ENCODE measurements at places on chromosomes 2 and 18. TPM values are rescaled to one million over a fixed set of nuclear protein-coding genes. Genes with fewer than 3 reads are reported as not detected.

EMX1 gene
- not detected for total RNA-seq

PCARE gene
- total RNA-seq: not detected

- DNase-seq: no peak
Observed at GRCh38 chr2:54500404-54501205, 44.5 kb downstream of the SPTBN1 start.

IL1R2 gene
- total RNA-seq: 0.26 TPM

- DNase-seq: no peak
Observed at GRCh38 chr2:215260097-215260677, 51.7 kb upstream of the ATIC start.

DNA sequence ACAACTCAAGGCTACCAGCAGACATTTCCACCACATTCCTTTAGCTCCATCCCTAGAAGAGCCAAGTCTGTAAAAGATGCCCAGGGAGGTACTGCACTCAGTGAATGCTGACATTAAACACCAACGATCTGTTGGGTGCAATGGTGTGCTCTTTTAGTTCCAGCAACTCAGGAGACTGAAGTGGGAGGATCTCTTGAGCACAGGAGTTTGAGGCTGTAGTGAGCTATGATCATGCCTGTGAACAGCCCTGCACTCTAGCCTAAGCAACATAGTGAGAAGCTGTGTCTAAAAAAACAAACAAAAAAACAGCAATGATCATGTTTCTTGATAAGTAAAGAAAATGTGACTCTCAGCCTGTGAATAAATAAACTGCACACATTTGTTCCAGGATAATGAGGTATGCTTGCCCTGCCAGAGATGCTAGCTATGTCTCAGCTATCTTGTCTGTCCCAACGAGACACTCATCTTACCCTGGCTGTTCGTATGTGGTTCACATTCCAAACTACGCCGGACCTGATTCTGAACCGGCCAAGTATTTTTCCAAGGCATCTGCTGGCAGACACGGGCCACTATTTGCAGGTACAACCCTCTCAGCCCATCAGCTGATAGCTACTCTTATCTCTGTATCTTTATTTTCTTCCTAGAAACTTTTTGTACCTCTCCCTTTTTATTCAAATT is 21.8 kb downstream of the TMEM182 start:
- DNase-seq: no peak

GRCh38 chr2:27078267-27079194 is at the start of gene EMILIN1:
EMILIN1 (plus strand) TSS chr2:27078615; CDS start chr2:27079066, 451 bp downstream.
- no peak for DNase-seq

DNA sequence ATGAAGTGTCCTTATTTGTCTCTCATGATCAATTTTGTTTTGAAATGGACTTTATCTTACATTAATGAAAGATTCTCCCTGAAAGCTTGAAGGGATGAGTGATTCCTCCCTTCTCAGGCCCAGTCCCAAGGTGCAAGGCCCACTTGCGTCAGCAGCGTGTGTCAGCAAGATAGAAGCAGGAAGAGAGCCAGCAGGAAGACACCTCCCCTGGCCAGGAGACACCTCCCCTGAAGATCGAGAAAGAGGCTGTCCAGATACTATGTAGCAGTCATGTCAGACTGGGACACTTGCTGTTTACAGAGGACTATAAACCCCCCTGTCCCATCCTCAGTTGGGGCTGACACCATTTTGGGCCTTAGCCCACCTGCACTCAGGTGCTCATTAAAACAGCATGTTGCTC is 38.3 kb downstream of the TIMM21 start:
- no peak for DNase-seq

DNA sequence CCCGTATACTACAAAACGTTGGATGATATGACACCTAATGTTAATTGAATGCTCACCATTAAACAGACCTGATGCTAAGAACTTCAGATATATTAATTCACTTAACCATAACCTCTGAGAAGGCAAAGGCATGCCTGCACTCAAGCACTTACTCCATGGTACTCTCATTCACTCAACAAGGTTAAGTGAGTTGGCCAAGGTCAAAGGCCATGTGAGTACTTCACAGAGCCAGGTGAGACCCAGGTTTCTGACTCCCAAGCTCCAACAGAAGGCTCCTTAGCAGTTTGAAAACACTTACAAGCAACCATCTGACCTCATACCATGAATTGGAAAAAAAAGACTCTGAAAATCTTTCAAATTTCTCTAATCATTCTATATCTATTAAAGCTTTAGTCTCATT is 198.8 kb downstream of the L3MBTL4 start:
- no peak for DNase-seq

- no peak for DNase-seq
Observed at GRCh38 chr2:104321796-104322349, 532.0 kb upstream of the POU3F3 start.

GRCh38 chr2:224211181-224211480 is 172.0 kb upstream of the SERPINE2 start:
- no peak for DNase-seq

CPO gene
- not detected for total RNA-seq

GRCh38 chr2:111659361-111660333 is 224.3 kb downstream of the ANAPC1 start:
- peak; percentile 77 for DNase-seq
